ENCODE measurements at places on chromosomes 11 and 22. TPM values are rescaled to one million over a fixed set of nuclear protein-coding genes. Genes with fewer than 3 reads are reported as not detected.

The CHRM4 gene
- polyA plus RNA-seq = 0.20 TPM

DNA sequence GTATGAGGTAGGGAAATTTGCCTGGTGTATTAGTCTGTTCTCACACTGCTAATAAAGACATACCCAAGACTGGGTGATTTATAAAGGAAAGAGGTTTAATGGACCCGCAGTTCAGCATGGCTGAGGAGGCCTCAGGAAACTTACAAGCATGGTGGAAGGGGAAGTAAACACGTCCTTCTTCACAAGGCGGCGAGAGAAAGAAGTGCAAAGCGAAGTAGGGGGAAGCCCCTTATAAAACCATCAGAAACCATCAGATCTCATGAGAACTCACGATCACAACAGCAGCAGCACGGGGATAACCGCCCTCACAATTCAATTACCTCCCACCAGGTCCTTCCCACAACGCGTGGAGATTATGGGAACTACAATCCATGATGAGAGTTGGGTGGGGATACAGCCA, 12.0 kb upstream of the RFPL2 start:
- no peak for DNase-seq

- DNase-seq = no peak
Observed at GRCh38 chr22:49136041-49136815, 691.4 kb downstream of the BRD1 start.

The HSCB gene
- polyA plus RNA-seq = 21.6 TPM

DNA sequence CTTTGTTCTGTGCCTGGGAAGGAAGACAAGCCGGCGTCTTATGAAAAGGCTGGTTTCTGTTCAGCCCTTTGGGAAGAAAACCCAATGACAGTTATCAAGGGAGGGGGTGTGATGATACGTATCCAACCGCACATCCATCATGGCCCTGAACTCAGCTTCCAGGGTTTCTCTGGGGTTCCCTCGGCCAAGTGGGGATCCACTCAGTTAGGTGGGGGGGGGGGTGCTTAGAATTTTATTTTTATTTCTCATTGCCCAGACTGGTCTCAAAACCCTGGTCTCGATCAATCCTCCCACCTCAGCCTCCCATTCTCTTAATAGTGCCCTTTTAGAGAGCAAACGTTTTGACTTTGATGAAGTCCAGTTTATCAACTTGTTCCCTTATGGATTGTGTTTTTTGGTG, 25.7 kb downstream of the KCNQ1 start:
- DNase-seq = no peak

DNA sequence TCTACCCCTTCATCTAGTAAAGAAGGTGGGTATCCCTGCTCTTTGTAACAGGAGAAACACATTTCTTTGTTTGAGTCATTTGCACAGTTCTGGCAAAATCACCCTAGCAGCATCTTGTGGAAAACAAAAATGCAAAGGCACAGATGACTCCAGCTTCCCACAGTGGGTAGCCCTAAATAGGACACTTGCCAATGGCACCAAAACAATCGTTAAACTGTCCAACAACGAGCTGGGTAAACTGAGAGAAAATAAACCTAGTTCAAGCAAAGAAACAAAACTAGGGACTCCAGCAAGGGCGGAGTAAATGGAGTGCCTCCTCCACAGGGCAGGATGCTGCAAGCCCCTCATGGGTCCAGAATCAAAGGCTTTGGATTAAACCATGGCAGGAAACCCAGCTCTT, 239.5 kb downstream of the NTM start:
- no peak for DNase-seq

DNA sequence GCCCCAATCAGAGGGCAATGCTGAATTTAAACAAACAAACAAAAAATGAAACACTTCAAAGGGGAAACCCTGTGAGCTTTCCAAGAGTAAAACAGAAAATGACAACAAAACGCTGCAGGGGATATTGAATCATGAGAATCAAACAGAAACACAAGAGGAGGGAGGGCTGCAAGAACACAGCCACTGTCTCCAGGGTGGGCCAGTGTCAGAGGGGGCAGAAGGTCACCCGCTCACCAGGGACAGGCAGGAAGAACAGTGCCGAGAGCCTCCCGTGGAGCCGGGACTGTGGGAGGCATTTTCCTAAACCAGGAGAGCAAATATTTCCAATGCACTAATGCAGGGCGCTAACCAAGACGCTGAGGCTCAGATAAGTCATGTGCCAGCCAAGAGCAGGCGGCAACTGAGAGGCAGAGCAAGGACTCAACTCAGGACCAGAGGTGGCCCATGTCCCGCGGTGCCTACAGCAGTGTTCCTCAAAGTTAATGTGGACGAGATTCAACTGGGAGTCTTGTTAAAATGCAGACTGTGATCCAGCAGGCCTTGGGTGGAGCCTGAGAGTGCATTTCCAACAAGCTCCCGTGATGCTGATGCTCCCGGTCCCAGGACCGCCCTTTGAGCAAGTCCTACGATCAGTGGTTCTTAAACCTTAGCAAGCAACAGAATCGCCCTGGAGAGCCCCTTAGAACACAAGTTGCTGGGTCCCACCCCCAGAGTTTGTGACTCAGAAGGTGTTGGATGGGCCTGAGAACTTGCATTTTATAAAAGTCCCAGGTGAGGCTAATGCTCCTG, 197.2 kb downstream of the TENM4 start:
- no peak for DNase-seq

GRCh38 chr11:110827276-110827675, 115.0 kb upstream of the ARHGAP20 start:
- no peak for DNase-seq

The FIBIN gene
- 17.4 TPM for polyA plus RNA-seq

GRCh38 chr22:16937811-16938210, 70.2 kb downstream of the GAB4 start:
- no peak for DNase-seq

Data from left renal cortex interstitium (tissue), 4 donors.